ENCODE measurements at places on chromosomes 11 and 22.

GRCh38 chr22:45475063-45475747 is 27.5 kb upstream of the FBLN1 start:
- DNase-seq, result no peak

DNA sequence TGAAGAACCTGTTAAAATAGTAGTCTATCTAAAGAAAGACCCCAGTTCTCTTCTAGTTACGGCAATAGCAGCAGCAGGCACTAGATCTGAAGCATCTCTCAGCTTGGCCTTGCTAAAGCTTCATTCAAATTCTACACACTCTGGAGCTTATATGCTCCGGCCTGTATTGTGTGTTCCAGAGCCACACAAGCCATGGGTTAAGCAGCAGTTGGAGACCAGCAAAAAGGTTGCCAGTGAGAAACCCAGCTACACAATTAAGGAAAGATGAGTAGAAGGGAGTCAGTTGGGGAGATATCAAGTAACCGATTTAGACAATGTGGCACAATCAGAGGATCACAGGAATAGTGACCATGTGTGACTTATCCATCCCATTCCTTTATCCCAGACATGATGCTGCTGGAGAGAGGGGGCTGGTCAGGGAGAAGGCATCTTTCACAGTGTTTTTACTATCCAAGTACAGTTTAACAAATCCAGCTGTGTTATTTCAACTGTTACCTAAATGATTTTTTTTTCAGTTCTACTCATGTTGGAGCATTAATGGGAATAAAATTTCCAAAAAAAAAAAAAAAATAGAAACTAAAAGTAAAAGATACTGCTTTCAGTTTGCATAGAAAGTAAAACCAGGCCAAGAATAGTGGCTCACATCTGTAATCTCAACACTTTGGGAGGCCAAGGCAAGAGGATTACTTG is 41.0 kb downstream of the PAX6 start:
- no peak for DNase-seq

DNA sequence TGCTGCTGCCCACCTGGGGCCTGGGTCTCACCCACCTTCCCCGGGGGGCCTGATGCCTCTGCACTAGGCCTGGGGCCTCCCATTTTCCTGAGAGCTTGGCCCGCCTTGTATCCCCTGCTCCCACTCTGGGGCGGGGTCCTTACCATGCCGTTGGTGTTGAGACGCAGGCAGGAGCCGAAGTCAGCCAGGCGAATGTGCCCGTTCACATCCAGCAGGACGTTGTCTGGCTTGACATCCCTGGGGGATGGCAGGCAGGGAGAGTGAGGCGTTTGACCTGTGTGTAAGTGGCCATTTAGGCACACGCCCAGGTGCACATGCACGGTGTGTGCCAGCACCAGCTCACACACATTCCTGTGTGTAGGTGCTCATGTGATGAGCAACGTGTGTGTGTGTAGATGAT is 5.1 kb downstream of the CDC42BPG start:
- no peak for DNase-seq

- no peak for DNase-seq
Measured at GRCh38 chr22:17797721-17798559, 23.7 kb upstream of the BID start.

DNA sequence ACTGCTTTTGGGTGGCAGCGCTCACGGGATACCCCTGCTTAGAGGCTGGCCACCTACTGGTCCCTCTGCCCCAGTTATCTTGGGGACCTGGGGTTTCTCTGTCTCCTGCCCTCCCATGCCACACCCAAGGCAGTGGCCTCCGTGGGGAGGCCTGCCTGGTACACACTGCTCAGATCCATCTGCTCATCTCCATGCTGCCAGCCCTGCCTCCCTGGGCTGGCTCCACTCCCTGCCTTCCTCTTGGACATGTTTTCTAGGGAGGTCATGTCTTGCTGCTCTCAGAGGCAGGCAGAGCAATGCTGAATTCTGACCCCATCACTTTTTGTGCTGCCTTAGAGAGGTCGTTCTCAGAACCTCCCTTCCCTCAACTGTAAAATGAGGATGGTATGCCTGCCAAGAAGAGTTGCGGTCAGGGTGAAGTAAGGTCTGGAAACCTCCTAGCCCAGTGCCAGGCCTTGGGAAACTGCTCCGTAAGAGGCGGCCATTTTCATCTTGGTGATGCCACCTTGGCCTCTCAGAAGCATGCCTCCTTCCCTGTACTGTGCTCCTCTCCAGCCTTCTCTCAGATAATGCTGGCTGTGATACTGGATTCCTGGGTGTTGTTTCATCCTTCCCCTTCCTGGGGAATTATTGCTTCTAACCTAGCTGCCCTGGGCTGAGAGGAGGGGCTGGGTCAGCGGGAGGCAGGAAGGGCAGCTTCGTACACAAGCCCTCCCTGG is 186.4 kb upstream of the ZBED5 start:
- DNase-seq, result no peak

- DNase-seq, result no peak
Measured at GRCh38 chr22:47551431-47551775, 789.0 kb downstream of the TBC1D22A start.

GRCh38 chr11:76256448-76256847 is 50.1 kb upstream of the WNT11 start:
- no peak for DNase-seq

DNA sequence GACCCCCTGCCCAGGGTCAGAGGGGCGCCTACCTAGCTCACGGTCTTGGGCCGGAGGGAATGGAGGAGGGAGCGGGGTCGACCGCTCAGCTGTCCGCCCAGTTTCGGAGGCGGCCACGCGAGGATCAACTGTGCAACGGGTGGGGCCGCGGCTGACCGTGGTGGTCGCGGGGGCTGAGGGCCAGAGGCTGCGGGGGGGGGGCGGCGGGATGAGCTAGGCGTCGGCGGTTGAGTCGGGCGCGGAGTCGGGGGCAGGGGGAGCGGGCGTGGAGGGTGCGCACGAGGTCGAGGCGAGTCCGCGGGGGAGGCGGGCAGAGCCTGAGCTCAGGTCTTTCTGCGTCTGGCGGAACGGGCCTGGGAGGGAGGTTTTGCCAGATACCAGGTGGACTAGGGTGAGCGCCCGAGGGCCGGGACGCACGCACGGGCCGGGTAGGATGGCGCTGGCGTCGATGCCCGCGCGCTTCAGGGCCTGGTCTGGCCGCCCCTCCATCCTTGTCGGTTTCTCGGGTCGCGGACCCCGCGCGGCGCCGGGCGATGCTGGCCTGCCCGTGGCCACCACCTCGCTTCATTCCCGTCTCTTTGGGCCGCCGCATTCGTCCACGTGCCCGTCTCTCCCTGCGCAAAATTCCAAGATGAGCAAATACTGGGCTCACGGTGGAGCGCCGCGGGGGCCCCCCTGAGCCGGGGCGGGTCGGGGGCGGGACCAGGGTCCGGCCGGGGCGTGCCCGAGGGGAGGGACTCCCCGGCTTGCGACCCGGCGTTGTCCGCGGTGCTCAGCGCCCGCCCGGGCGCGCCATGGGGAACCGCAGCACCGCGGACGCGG is at the start of gene DRD4:
Gene DRD4, plus strand, starts transcription at position 759 of the 822 bp plus-strand sequence. Its CDS starts 36 bp downstream, at position 795.
- DNase-seq, result no peak

- DNase-seq, result no peak
Measured at GRCh38 chr11:57179681-57180080, 2.1 kb upstream of the LRRC55 start.
